ENCODE measurements at places on chromosomes 2 and 18. TPM values are rescaled to one million over a fixed set of nuclear protein-coding genes. Genes with fewer than 3 reads are reported as not detected.

DNA sequence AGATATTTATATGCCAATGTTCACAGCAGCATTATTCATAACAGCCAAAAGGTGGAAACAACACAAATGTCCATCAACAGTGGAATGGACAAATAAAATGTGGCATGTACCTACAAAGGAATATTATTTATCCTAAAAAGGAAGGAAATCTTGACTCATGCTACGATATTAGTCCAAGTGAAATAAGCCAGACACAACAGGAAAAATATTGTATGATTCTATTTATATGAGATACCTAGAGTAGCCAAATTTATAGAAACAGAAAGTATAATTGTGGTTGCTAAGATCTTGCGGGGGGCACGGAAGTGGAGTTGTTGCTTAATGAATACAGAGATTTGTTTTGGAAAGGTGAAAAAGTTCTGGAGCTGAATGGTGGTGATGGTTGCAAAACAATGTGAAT is 33.0 kb upstream of the CCDC150 start:
- DNase-seq = peak; percentile 74

DNA sequence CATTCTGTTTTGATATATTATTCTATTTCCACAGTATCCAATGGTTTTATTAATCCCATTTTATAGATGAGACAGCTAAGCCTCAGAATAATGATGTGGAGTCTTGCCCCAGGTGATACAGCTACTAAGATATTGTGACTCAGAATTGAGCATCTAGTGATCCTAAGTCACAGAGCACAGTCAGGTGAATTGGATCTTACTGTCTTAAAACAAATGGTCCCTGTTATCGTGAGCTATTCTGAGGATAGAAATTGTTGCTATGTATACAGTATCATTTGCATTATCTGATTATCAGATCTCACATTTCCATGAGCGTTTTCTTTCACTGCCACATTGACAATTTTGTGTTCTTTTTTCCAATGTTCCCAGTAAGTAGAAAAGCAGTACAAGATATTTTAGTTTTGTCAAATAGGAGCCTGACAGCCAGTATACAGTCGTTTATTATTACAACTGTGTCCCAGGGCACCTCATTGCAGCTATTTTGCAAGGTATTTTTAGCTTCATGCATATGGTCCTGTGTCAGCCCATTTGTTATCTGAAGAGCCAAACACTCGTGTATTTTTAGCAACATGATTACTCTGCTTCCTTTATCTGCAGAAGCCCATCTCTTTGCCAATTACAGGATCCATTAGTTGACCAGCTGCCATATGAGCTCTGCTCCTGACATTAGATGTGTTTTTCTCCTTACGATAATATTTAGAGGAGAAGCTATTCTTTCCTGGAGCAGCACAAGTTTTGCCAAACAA is 25.1 kb upstream of the SGPP2 start:
- DNase-seq = no peak

DNA sequence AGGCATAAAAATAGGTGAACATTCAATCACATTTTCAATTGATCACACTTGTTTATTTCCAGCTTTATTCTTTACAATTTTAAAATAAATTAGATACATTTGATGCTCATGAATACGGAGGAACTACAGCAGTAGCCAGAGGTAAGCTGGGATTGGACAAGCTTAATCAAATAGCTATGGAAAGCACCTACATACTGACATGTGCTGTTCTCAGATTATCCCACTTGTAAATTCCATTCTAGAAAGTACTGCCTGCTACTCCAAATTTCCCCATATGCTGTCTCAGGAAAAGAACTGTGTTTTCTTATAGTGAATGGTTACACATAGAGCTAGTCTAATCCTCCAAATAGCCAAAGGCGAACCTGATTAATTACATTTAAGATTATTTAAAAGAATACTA is 24.2 kb downstream of the PELI1 start:
- no peak for DNase-seq

DNA sequence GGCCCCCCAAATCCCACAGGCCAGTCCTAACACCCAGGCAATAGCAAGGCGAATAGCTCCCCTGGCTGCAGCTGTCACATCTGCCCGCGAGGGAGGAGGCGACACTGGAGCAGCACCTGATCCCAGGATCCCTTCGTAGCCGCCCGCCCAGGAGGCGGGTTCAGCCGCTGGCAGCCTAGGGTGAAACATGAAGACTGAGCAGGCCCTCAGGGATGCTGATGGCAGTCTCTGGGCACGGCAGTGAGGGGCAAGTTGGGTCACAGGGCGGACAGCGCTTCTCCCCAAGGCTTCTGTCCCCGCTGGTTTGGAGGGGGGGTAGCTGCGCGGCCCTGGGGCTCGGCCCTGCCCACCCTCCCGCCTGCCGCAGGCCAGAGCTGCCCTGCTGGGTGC is 1.9 kb downstream of the DNMT3A start:
- no peak for DNase-seq

GRCh38 chr2:204072443-204073324 is 136.1 kb downstream of the ICOS start:
- peak; percentile 3 for DNase-seq

GRCh38 chr2:207478572-207478971 is 51.2 kb upstream of the CREB1 start:
- DNase-seq = no peak

DNA sequence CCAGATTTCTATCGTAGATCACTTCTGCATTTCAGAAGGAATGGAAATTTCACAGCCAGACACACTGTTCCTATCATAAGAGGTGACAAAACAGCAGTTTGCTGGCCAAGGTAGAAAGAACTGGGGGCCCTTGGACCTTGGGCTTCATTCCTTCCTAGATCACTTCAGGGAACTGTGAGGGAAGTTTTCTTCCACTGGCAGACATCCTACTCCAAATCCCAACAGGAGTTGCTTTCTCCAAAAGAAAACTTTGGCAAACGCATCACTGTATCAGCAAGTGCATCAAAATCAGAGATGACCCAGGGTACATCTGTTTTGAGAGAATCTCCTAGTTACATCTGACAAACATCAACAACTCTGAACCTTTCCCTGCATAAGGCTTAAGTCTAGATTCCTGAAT is 348.4 kb upstream of the KLHL29 start:
- DNase-seq = no peak

- DNase-seq = no peak
Measured at GRCh38 chr2:45153121-45153520, 143.9 kb upstream of the SIX2 start.

DNA sequence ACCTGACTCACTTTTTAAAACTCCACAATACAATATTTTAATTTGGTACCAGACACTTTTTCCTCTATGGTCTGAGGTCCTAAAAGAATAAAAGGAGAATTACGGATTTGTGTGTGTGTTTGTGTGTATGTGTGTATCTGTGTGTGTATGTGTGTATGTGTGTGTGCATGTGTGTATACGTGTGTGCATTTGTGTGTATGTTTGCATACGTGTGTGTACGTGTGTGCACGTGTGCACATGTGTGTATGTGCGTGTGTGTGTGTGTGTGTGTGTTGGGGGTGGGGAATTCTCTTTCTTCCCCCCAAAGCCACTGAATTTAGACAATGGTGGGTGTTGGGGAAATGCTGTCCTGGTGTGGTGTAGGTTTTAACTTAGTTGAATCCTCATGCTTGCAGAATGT is 807.7 kb upstream of the SALL3 start:
- no peak for DNase-seq

GRCh38 chr2:9269695-9270360 is 63.2 kb downstream of the ASAP2 start:
- DNase-seq = no peak

DNA sequence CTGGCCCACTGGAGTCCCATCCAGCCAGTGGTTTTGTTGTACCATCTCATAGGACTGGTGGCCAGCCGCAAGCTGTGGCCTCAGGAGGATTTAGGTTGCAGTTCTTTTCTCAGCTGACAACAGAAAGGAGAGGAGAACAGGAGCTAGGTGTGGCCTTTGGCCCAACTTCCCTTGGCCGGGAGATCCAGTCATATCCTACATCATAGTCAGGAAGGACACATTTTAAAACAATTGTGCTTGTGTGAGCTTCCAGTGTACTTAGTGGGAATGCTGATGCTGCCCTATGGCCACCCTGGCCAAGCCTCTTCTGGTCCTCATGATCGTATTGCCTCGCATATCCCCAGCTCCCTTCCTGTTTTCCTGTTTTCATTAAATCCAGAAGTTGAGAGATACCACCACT is 98.1 kb downstream of the WDSUB1 start:
- no peak for DNase-seq

DNA sequence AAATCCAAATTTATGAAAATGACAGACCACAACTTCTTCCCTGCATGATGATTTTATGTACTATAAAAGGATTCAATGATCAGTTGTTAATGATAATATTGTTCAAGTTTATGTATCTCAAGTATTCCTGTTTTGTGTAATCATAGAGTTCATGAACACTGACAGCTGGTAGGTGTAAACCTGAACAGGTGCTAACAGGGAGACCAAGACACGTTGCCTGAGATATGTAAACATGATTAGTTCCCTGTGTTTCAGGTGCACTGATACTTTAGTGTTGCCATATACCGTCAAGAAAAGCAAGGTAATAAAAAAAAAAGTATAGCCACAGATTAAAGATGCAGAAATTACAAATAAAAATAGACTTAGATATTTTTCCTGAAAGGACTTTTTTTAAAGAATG is 131.8 kb downstream of the BAZ2B start:
- DNase-seq = no peak

Gene UGT1A8
- total RNA-seq = not detected

Gene STAT4
- total RNA-seq = 0.44 TPM

Gene KHK
- 3.1 TPM for total RNA-seq

Gene BBS5
- total RNA-seq = 5.5 TPM

Gene PUS10
- 16.0 TPM for total RNA-seq

Gene SLC8A1
- total RNA-seq = 1.2 TPM

Gene TANC1
- total RNA-seq = 80.0 TPM

All from glomerular endothelial cell (primary cell).